ENCODE measurements at places on chromosomes 4 and X.

GRCh38 chrX:67777148-67777547 is 233.3 kb downstream of the AR start:
- no peak for DNase-seq

DNA sequence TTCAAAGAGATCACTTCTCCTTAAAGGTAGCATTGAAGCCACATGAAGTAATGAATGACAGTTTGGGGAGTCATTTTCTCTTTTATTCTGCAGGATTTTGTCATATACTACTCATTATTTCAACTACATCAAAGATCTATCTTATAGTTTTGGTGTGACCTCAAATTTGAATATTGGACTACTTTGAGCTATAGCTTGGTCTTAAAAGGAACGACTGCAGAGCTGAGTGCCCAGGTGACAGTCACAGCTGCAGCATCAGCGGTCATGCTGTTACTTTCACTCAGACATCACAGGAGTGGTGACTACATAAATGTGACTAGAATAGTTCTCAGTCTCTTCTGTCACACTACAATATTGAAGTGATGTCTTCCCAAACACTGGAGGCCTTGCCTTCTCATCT is 10.7 kb upstream of the SPCS3 start:
- DNase-seq: no peak

- DNase-seq: no peak
Measured at GRCh38 chr4:43990551-43990950, 458.1 kb downstream of the KCTD8 start.

GRCh38 chr4:148632476-148632875 is 190.3 kb upstream of the NR3C2 start:
- DNase-seq: no peak

DNA sequence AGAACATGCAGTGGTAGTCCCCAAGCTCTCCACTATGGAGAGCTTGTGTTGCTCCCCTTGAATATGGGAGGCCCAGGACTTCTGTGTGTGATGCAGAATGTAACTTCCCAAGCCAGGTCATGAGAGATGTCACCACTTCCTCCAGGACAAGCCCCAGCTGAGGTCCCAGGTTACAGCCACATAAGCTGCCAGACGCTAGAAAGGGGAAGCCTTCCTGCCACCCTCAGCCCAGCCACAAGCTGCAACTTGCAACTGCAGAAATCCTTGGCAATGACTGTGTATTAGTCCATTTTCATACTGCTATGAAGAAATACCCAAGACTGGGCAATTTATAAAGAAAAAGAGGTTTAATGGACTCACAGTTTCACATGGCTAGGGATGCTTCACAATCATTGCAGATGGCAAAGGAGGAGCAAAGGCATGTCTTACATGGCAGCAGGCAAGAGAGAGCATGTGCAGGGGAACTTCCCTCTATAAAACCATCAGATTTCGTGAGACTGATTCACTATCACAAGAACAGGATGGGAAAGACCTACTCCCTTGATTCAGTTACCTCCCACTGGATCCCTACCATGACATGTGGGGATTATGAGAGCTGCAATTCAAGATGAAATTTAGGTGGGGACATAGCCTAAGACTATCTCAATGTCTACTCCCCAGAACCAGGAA is 91.5 kb upstream of the DHX15 start:
- DNase-seq: no peak

- no peak for DNase-seq
Measured at GRCh38 chr4:85659610-85660218, 184.8 kb downstream of the ARHGAP24 start.

GRCh38 chr4:71538528-71538927 is 199.7 kb downstream of the SLC4A4 start:
- no peak for DNase-seq

DNA sequence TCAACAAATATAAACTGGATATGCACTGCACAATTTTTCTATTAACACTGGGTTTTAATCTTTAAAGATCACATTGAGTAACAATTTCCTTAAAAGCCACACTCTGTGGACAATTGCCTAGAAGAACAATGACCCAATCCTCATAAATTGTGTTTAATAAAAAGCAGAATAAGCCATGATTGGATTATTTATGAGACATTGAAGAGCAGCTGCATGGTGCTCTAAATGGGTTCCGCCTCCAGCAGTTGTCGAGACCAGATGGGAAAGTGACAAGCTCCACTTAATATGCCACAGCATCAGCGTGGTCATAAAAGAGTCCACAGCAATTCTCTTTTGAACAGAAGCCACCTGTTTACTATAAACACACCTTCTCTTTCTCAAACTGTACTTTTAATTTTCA is 635.2 kb upstream of the FRG1 start:
- DNase-seq: no peak

GRCh38 chr4:119286377-119287002 is 35.4 kb downstream of the FABP2 start:
- peak; percentile 75 for DNase-seq

DNA sequence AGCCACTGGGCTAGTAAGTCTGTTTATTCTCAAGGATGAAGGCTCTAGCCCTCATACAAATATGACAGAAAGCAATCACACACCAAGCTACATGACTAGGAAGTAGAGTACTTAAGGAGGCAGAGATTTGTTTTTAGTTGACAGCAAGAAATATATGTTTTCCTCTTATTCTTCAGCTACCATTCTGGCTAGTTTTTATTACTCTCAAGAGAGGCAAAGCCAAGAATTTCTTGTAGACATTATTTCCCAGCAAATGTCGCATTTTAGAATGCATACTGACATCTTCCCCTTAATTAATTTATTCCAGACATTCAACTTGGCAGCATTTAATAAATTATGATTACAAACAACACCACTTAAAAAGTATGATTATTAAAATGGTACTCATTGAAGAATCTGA is 23.4 kb upstream of the FAM9C start:
- no peak for DNase-seq

DNA sequence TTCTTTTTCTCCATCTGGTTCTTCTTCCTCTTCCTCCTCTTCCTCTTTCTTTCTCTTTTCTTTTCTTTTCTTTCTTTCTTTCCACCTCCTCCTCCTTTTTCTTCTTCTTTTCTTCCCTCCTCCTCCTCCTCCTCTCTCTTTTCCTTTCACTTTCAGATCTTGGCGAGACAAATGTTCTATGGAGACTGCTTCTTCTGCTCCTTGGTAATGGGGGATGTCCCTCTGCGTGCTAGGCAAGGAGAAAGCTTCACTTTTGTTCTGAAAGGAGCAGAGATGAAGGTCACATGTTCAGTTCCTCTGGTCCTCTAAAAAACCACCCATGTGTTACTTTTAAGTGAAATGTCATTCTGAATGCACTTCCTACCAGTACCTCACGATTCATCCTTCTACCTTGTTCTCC is 33.2 kb downstream of the NBDY start:
- no peak for DNase-seq

GRCh38 chr4:109434007-109434971 is 674 bp downstream of the SEC24B start:
- DNase-seq: peak; percentile 29

DNA sequence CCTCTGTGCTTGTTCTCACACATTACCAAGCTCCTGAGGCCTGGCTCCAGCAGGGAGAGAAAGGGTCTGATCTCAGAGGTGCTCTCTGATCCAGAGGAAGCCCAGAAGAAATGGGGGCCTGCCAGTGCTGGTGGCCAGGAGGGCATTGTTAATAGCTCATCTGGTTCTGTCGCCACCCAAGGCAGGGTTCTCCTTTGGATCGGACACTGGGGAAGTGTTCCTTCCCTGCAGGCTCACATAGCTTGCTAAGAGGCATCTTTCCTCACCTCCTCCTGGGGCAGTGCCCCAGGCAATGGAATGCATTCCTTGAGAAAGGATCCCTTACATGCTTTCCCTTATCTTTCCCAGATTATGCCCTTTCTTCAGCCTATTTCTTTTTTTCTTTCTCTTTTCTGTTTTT is 53.8 kb downstream of the RBM47 start:
- no peak for DNase-seq

GRCh38 chr4:16909281-16909680 is 10.8 kb upstream of the LDB2 start:
- no peak for DNase-seq

DNA sequence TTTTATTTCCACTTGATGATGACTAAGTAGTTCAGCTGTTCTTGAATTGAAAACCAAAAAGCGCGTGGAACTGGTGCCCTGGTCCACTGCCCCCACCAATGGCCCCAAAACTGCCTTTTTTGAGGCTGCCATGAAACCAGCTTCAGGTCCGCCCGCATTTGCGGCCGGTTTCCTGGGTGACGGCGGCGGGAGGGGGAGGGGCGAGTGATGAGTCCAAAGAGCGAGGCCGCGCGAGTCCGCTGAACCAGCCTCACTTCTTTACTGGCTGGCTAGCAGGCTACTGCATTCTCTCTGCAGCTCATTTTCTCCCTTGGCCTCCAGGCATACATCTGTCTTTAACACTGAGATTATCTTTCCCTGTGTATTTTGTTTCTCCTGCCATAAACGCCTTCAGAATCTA is 72.9 kb upstream of the FABP2 start:
- no peak for DNase-seq

DNA sequence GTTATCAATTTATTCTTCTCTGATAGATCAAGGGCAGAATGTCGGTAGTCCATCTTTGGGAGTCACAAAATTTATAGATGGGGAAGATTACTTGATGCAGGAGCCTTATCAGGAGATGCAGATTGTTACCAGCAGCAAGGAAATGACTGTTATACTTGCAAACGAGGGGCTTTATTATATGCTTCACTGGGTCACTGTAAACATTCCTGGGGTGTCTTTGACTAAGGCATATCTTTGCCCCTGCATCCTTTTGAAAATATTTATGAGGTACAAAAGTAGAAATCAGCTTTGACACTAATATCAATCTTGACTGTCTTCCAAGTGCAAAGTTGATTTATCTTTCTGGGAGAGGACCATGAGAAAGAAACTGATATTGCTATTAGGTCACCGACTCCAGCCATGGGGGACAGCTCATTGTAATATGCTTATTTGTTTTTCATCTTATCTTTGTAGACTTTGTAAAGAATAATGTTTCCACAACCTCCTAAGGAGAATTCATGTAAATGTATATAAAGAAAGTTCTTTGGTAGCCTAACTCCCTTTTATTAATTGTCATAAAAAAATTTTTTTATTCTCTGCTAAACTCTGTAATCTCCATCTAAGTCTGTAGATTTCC is 177.3 kb upstream of the EMCN start:
- no peak for DNase-seq

- peak; percentile 12 for DNase-seq
Measured at GRCh38 chrX:146907391-146908240, 93.1 kb upstream of the CXorf51A start.

GRCh38 chr4:15373363-15373762 is 54.5 kb upstream of the C1QTNF7 start:
- DNase-seq: peak; percentile 14

- peak; percentile 57 for DNase-seq
Measured at GRCh38 chrX:3712051-3712869, 1.2 kb downstream of the PRKX start.

DNA sequence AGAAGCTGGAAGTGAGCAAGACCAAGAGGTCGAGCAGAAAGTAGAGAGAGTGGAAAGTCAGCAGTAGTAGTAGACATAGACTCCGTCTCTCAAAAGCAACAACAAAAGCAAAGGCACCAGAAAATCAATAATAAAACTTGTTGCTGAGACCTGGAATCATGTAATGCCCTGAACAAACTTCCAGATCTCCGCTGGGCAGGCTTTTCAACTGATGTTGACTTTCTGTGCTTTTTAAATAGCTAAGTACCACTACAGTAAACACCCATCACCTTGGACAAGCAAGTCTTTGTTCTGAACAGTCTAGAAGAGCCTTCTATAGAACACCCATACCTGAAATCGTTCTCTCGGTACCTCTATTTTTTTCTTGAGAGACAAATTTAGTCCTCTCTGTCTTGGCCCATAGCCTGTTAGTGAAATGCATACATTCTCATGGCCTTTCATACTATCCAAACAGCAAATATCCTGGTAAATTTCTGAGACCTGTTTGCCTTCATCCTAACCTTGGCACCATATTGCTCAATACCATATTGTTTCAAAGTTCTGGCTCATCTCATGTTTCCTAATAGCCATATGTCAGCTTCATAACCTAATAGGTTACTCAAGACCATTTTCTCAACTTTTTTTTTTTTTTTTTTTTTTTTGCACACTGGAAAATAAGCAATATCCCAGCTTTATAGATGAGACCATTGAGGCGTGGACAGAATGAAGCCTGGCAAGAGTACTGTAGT is 200.6 kb upstream of the RBPJ start:
- DNase-seq: peak; percentile 54

GRCh38 chr4:2928242-2929176 is 34.7 kb downstream of the NOP14 start:
- DNase-seq: no peak

DNA sequence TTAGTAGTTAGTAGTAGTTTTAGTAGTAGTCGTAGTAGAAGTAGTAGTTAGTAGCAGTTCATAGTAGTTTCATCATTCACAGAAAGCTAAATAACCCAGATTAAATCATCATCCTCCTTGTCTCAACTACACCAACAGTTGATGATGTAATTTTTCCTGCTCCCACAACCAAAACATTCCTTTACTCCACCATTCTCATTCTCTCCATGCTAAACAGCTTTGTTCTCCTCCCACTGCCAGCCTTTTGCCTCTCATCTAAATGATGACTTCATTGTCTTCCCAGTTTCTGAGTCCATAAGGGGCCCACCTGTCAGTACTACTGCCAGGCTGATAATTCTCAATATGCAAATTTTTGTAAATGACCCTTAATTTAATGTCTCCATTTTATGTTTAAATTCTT is 68.9 kb downstream of the ARHGAP24 start:
- DNase-seq: peak; percentile 77

DNA sequence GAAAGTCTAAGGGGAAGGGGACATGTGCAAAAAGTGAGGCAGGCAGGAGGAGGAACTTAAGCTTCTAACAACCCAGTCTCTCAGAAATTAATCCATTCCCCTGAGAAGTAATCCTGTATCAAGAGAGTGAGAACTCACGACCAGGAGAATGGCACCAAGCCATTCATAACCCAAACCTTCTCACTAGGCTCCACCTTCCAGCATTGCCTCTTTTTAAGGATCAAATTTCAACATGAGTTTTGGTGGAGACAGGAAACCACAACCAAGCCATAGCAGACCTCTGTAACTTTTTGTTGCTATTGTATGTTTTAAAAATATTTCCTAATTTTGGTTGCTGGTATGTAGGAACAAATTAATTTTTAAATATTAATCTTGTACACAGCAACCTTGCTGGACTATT is 32.8 kb downstream of the PASD1 start:
- DNase-seq: no peak

GRCh38 chr4:119498527-119498926 is 130.1 kb downstream of the PDE5A start:
- DNase-seq: peak; percentile 71

GRCh38 chr4:177308847-177309521 is 690 bp upstream of the NEIL3 start:
- DNase-seq: no peak
